ENCODE measurements at places on chromosomes 3 and 15. TPM values are rescaled to one million over a fixed set of nuclear protein-coding genes. Genes with fewer than 3 reads are reported as not detected.

The TWF2 gene
- 122 TPM for total RNA-seq

GRCh38 chr3:463252-464192 is 267.0 kb downstream of the CHL1 start:
- H3K27me3 ChIP-seq = no peaks in the 10 kb centered on the region
- H3K4me1 ChIP-seq = no peaks in the 10 kb centered on the region
- H3K36me3 ChIP-seq = no peaks in the 10 kb centered on the region
- no peak overlapping the region for H3K27ac ChIP-seq
- no peak for DNase-seq

- no peak overlapping the region for H3K27ac ChIP-seq
- H3K4me1 ChIP-seq = peaks cover 2% of the 10 kb centered on the region
- no peak for DNase-seq
- H3K27me3 ChIP-seq = peaks cover 13% of the 10 kb centered on the region
- no peak overlapping the region for H3K4me3 ChIP-seq
Observed at GRCh38 chr3:61358364-61358763, 107.1 kb upstream of the FHIT start.

- peaks cover 2% of the 10 kb centered on the region for H3K27me3 ChIP-seq
- no peaks in the 10 kb centered on the region for H3K4me1 ChIP-seq
- H3K27ac ChIP-seq = no peak overlapping the region
- DNase-seq = no peak
Observed at GRCh38 chr3:157329551-157329950, 107.1 kb upstream of the PTX3 start.

The SI gene
- total RNA-seq = not detected
